Stimulated activated CD4-positive, alpha-beta T cell treated with anti-CD3 and anti-CD28 coated beads, TNF-alpha, amount 100 ng/mL, for 1 hour (primary cell): ENCODE measurements at places on chromosomes 1 and 21.
A peak's percentile ranks its signal among the peaks of the same experiment; 100 is the strongest.

DNA sequence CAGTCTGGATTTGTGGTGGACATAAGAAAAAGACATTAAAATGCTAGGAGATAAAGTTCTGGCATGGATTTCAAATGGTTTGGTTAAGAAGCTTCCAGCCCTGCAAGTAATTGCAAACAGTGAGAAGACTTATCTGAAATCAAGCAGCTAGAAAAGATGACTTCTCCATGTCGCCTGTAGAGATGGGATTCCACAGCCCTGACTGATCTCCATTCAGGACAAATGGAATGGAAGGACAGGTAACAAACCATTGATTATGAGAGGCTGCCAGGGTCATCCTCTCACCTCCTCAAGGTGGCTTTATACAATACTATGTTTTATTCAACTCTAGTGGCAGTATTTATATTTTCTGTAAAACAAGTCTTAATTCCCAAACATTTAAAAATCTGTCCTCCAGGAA, 237.9 kb downstream of the HLX start:
- no peak for DNase-seq

DNA sequence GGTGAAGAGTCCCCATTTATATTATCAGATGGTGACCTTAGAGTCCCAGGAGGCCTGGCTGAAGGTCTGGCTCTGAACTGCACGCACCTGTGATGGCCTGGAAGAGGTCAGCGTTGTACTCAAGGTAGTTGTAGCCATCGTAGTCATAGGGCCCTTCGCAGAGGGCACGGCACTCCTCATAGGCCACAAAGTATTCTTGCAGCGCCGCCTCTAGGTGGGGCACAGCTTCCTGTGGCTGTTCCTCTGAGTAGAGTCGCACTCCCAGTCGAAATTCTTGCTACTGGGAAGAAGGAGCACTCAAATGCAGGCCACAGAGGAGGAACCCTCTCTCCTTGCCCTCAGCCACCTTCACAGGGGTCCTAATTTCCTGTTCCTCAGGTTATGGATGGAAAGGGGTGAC, 7.7 kb downstream of the P3H1 start:
- no peak for DNase-seq

GRCh38 chr1:226666692-226667091, 72.4 kb downstream of the ITPKB start:
- no peak for DNase-seq

DNA sequence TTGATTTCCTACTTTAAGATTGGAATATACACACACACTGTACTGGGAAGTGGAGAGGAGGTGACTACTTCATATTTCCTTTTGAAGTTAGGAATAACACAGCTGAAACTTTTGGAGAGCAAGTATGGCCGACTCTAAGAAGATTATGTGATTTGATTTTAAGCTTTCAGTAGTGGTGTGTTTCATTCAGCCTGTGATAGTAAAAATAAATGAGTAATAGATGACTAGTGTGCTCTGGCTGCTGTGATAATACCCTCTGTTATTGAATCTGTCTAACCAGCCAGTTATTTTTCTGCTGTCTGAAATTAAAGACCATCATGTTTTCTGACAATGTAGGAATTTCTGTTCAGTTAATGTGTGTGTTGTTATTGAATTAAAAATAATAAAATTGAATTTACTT, 48.3 kb downstream of the CTTNBP2NL start:
- DNase-seq, result no peak

- DNase-seq, result no peak
These were observed 9.6 kb upstream of the RIMKLA start for GRCh38 chr1:42370876-42371549.

DNA sequence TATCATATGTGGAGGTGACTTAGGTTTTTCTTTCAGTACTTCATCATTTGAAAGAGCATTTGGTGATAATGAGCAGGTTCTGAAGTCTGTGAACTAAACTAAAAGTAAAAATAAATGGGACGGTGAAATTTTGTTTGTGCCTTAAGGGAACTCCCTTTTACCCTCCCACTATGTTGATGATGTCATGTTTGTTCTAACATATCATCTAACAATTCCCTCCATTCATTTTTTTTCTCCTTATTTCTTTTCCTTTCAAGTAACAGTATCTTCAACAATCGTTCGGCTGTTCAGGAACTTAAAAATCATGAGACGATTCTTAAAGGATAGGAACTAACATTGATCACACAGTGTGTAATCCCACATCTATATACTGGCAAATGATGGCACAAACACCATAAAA, 30.0 kb upstream of the IRF2BP2 start:
- no peak for DNase-seq

DNA sequence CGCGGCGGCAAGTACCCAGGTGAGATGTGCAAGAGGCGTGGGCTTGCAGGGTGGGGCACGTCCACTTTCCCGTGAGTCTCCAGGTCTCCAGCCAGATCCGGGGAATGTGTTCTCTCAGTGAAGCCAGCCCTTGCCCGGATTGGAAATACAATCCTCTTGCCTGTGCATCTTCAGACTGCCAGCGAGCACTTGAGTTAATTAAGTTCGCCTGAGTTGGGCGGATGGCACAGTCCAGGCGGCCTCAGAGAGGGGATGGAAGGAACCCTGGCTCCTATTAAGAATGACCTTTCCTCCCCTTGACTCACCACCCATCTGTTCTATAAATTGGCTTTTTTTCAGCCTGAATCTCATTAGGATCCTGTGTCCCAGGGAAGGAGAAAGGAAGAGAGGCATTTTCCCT, 33.3 kb upstream of the CNTN2 start:
- no peak for DNase-seq

GRCh38 chr1:203667616-203668015, 41.0 kb downstream of the ATP2B4 start:
- no peak for DNase-seq

DNA sequence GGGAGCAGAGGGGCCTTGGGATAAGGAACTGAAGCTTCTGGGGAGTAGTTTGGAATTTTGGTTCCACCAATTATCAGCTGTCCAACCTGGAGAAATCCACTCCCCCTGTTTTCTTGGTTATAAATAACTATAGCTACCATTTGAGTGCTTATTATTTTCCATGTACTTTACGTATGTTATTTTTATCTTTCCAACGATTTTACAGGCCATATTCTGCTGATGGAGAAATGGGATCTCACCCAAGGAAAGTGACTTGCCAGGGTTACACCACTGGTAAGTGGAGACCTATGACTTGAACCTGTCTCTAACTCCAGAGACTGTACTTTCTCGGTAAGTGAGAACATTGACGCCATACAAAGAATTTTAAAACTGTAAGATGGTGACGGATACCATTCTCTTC, 49.0 kb upstream of the CD34 start:
- no peak for DNase-seq

- DNase-seq, result no peak
These were observed 49.8 kb downstream of the SLC45A1 start for GRCh38 chr1:8367571-8368194.

- no peak for DNase-seq
These were observed 40.2 kb upstream of the PARP1 start for GRCh38 chr1:226447932-226448665.

DNA sequence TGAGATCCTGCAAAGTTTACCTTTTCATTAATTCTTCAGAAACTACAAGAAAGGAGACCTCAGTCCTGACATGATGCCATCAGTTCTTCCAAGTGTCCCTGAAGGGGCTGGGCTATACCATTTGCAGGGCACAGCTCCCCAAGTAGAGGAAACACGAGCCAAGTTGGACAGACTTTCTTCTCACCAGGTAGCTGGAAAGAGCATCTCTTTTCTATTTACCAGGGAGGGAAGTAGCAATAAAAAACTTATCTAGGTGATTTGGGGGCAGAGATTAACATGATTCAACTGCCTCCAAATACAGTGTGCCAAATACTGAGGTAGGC, 103.9 kb upstream of the KCND3 start:
- DNase-seq, result no peak

- no peak for DNase-seq
These were observed 51.3 kb upstream of the PLA2G2C start for GRCh38 chr1:20237646-20238045.

GRCh38 chr1:82555501-82555900, 754.8 kb downstream of the ADGRL2 start:
- no peak for DNase-seq

- no peak for DNase-seq
These were observed 244.4 kb downstream of the PBX1 start for GRCh38 chr1:164803366-164803765.

DNA sequence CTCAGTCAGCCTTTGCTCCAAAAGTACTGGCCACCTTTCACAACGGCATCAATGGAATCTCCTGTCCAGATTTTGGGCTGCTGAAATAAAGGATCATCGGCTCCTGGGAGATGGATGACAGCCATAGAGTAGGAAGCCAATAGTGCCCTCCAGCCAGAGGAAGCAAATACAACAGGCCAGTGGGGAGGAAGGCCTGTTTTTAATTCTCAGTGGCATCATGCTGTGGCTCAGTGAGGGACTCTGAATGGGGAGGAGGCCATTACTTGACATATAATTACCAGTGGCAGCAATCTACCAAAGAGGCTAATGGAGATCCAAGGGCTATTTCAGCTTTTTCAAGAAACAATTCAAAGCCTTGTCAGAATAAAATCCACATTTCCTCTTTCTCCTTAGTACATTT, 26.7 kb downstream of the COLGALT2 start:
- no peak for DNase-seq

- no peak for DNase-seq
These were observed 17.3 kb upstream of the NMNAT2 start for GRCh38 chr1:183435497-183435896.

GRCh38 chr1:198933515-198934222, 294.8 kb downstream of the PTPRC start:
- no peak for DNase-seq

- DNase-seq, result no peak
These were observed 17.6 kb downstream of the RAB4A start for GRCh38 chr1:229288516-229288915.

GRCh38 chr1:179126338-179127060, 44.6 kb downstream of the TOR3A start:
- DNase-seq, result no peak

GRCh38 chr1:41648844-41649243, 164.4 kb upstream of the EDN2 start:
- no peak for DNase-seq

DNA sequence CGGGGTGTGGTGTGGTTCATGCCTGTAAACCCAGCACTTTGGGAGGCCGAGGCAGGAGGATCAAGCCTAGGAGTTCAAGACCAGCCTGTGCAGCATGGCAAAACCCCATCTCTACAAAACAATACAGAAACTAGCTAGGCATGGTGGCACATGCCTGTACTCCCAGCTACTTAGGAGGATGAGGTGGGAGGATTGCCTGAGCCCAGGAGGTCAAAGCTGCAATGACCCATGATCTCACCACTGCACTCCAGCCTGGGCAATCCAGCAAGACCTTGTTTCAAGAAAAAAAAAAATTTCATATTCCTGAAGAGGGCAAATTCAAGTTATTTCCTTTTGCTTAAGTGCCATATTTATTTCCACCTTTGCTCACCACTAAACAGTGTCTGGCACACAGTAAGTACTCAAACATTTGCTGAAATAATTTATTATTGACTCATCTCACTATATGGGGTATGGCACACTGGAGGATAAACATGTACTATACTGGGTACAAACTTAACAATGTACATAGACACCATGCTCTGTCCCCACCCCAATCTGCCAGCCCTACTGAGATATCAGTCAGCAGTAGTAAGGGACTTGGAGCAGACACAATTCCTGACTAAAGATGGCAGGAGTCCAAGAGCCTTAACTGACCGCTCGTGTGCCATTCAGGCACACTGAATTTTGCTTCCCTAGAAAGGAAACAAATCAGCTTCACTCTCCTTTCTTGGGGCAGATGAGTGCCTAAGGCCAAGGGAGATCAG, 15.5 kb downstream of the MEAF6 start:
- no peak for DNase-seq

- DNase-seq, result no peak
These were observed 66.4 kb downstream of the LMX1A start for GRCh38 chr1:165290148-165290547.

GRCh38 chr1:172909606-172910326, 141.0 kb downstream of the TNFSF18 start:
- no peak for DNase-seq

- no peak for DNase-seq
These were observed 290.1 kb downstream of the DUSP10 start for GRCh38 chr1:221451741-221452140.

GRCh38 chr1:205950280-205950679, 7.0 kb upstream of the SLC26A9 start:
- no peak for DNase-seq

- DNase-seq, result no peak
These were observed 69.7 kb downstream of the CD46 start for GRCh38 chr1:207821464-207822045.

GRCh38 chr1:109906160-109906838, 4.3 kb upstream of the CSF1 start:
- DNase-seq, result peak; percentile 38

GRCh38 chr1:167220537-167221125, at the start of gene POU2F1:
Gene POU2F1, plus strand, starts transcription at chr1:167220886. Its CDS starts 12 bp downstream, at chr1:167220898.
- peak; percentile 100 for DNase-seq

DNA sequence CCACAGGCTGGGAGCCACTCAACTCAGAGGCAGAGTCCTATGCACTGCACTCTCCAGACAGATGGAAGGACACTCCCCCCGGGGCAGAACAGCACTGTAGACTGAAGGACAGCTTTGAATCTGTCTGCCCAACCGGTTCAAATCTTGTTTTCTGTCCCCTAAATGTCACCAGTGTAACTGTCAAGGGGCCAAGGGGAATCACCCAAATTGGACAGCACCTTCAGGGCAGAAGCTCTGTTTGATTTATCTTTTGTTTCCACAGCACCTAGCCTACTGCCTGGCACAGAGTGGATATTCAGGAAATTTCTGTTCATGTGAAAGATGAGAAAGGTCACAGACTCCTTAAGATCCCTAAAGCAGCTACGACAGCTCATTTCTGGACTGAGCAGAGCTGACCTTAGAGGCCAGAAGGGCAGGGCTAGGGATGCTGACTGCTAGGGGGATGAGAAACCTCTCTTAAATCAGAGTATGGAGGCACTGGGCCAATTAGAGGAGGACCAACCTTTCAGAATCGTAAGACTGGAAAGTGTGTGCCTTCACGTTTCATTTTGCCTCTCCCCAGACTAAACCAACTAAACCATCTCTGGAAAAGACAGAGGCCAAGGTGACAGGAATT, 41.0 kb downstream of the ITPKB start:
- no peak for DNase-seq

GRCh38 chr1:45617618-45618017, 6.2 kb downstream of the CCDC17 start:
- no peak for DNase-seq

DNA sequence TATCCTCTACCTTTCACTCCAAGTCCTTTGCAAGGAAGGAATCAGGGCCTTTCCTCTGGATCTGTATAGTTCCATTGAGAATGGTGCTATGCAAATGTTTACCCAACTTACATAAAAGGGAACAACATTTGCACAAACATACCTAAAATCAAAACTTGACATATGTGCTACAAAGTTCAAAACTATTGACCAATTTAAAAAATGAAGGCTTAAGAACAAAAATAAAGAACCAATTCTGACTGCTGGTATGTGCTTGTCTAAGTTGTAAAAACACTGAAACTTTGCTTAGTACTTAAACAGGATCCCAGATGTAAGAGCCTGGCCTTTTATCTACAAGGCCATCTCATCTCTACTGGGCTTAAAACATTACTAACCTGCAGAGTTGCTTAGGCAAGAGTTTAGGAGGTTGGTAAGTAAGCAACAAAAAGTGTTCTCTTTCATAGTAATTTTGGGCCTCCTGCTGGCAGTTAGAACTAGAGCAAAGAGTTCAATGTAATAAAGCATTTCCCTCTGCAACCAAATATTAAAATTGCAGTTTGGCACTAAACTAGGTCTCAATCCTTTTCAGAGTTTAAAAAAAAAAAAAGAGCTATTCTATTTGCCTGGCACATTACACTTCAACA, 2.0 kb downstream of the SCMH1 start:
- no peak for DNase-seq
